Calu3 (cell line): ENCODE measurements at places on chromosomes 4 and X.

DNA sequence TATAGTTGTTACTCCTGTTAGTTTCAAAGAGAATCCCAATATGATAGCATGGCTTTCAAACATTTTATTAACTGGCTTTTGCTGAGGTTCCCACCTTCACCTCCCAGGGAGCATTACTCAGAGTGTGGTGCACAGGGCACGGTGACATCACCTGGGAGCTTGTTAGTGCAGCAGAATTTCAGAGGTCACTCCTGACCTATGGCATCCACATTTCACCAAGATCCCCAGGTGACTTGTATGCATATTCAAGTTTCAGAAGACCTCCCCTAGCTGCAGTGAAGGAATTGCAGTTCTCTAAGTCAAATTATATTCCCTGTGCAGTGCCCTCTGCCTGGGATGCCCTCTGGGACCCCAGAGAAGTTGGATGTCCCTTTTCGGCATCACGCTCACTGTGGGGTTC is 29.7 kb upstream of the LNX1 start:
- DNase-seq, result no peak

GRCh38 chr4:2806390-2807355 is 13.8 kb downstream of the SH3BP2 start:
- no peak for DNase-seq

DNA sequence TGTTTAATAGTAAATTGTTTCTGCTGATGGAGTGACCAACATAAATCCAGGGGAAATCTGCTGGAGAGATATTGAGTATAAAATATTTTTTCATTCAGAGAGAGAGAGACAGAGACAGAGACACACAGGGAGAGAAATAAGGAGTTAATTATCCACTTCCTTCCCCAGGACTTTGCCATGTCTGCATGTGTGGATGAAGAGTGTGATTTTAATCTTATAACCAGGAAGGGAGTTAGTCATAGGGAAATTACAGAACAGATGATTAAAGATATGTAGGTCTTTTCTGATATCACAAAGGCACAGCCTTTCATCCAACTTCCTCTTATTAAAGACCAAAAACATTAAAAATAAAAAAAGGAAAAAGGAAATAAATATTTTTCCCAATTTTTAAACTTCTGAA is 526.3 kb downstream of the SPRY1 start:
- no peak for DNase-seq

DNA sequence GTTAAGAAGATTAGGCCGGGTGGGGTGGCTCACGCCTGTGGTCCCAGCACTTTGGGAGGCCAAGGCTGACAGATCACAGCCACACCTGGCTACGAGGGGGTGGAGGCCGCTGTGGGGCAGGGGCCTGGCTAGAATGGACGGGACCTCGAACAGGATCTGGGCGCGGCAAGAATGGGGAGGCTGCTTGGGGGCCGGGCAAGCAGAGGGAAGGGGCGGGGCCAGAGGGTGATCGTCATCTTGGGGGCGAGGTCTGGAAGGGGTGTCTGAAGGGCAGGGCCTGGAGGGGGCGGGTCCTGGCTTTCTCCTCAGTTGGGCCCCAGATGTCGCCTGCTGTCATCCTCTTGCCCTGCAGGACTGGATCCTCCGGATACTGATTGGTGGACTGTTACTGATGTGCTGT is 57.3 kb upstream of the ENPEP start:
- DNase-seq, result no peak
